ENCODE measurements at places on chromosomes 3 and 15. TPM values are rescaled to one million over a fixed set of nuclear protein-coding genes. Genes with fewer than 3 reads are reported as not detected.

EAF2 gene
- total RNA-seq = 2.8 TPM

ALPK3 gene
- total RNA-seq = 0.28 TPM

WDR76 gene
- 16.3 TPM for total RNA-seq

LARP6 gene
- total RNA-seq = 52.1 TPM

MKRN2OS gene
- total RNA-seq = not detected

C3orf80 gene
- 1.8 TPM for total RNA-seq

STARD9 gene
- total RNA-seq = 1.9 TPM

WDR93 gene
- total RNA-seq = 0.20 TPM

B3GNT5 gene
- 21.0 TPM for total RNA-seq

NDUFAF3 gene
- total RNA-seq = 61.7 TPM

GOLGA8S gene
- total RNA-seq = 0.18 TPM

CADPS gene
- total RNA-seq = not detected

SLC9C1 gene
- total RNA-seq = not detected

Data from A549 treated with DMSO at 1 μM for 4 hours (cell line).